ENCODE measurements at places on chromosomes 2 and 18. TPM values are rescaled to one million over a fixed set of nuclear protein-coding genes. Genes with fewer than 3 reads are reported as not detected.
A peak's percentile ranks its signal among the peaks of the same experiment; 100 is the strongest.

Gene KIF1A
- total RNA-seq: 1.4 TPM

Gene ATP6V1B1
- 0.33 TPM for total RNA-seq

Gene SH3YL1
- total RNA-seq: 3.4 TPM

Gene TRMT61B
- total RNA-seq: 5.3 TPM

Gene SH3RF3
- total RNA-seq: 0.45 TPM

Gene ANKRD30B
- total RNA-seq: 0.33 TPM

Gene LYG2
- not detected for total RNA-seq

Gene SH2D6
- total RNA-seq: not detected

Gene PRSS56
- total RNA-seq: not detected

Gene FAM228A
- total RNA-seq: not detected

Gene ACAA2
- total RNA-seq: 104 TPM

Gene CCDC150
- 1.4 TPM for total RNA-seq

Gene ACTG2
- total RNA-seq: not detected

Gene SPATA3
- not detected for total RNA-seq

Gene CAPN14
- total RNA-seq: not detected

Gene RAPH1
- total RNA-seq: 3.6 TPM

GRCh38 chr18:58263055-58263957 is 219.3 kb downstream of the NEDD4L start:
- no peak for DNase-seq

GRCh38 chr2:160371251-160372009 is 122.2 kb downstream of the RBMS1 start:
- DNase-seq: no peak

DNA sequence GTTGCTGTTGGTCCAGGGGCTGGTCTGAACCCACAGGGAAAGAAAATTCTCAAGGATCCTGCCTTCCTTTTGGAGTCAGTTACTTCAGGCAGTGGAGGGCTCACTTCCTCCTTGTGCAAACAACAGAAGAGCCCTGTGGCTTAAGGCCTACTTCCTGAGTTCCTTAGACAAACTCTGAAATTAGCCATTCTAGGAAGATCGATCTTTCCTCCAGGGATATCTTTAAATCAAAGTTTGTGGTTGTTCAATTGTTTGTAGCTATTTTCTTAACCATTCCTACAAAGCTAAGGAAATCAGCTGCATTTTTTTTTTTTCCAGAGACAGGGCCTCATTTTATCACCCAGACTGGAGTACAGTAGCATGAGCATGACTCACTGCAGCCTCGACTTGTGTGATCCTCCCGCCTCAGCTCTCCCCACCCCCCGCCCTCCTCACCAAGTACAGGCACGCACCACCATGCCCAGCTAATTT is 156.0 kb downstream of the TANC1 start:
- peak; percentile 88 for DNase-seq

- no peak for DNase-seq
These were observed 30.6 kb upstream of the DYSF start for GRCh38 chr2:71422786-71423185.

- DNase-seq: no peak
These were observed 205.1 kb upstream of the EPAS1 start for GRCh38 chr2:46091961-46092667.

GRCh38 chr2:42618972-42619371 is 50.5 kb downstream of the MTA3 start:
- no peak for DNase-seq

DNA sequence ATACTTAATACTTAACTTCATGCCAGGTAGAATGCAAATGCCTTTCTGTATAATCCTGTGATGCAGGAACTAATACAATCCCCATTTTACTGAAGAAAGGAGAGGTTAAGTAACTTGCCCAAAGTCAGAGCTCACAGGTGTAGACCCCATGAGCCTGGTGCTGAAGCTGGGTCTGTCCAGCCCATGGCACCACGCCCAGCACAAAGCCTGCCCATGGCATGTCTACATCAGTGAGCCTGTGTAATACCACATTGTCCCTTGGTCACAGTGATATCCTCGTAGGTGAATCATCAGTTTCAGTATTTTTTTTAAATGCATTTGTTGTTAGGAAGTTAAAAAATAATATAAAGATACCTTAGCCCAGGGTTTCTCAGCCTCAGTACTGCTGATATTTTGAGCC is 69.9 kb upstream of the MCFD2 start:
- DNase-seq: peak; percentile 35

DNA sequence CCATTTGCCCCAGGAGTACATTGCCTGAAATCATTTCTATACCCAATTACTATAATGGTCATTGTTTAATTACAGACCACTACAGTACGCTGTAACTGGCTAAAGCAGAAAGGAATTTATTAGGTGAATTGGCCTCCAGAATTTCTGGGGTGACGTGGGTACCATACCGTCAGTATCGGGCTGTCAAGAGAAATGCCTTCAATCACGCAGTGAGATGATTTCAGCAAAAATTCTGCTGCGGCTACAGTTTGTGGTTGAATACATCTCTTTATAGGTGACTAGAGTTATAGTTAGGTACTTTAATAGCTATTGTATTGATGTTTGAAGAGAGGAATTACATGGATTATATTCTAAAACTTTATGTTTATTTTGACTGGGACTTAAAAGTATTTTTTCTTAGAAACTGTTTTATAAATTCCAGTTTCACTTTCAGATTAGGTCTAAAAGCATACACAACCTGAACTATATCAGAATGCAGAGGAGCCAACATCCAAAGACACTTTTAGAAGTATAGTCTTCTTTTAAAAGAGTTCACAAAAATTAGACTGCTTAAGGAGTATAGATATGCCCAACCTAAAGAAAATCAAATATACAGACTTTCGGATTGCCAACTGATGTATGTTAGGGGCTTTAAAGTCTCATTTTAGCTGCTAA is 128.4 kb downstream of the TTC27 start:
- DNase-seq: no peak

- DNase-seq: no peak
These were observed 41.4 kb downstream of the STARD6 start for GRCh38 chr18:54316071-54316820.

DNA sequence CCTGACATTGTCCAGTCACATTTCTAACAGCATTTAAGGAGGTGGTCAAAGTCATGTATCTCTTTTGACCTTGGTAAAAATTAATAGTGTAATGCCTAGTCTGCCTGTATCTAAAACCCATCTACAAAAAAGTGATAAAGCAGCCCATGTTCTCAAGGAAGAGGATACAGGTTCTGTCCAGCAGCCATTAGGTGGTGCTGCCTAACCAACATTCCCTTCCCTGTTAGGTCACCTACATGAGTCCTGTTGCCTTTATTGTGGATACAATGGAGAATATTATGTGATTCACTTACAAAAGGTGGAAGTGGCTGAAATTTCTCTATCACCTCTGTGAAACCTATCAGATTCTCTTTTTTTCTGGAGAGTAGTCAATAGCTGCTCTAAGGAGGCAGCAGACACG is 52.5 kb downstream of the AQP4 start:
- peak; percentile 45 for DNase-seq

DNA sequence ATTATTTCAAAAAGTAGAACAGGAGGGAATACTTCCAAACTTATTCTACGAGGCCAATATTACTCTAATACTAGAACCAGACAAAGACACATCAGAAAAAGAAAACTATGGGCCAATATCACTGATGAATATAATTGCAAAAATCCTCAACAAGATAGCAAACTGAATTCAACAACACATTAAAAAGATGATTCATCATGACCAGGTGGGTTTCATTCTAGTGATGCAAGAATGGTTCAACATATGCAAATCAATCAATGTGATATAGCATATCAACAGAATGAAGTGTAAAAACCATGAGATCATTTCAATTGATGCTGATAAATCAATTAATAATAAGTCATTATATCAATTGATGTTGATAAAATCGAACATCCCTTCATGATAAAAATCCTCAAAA is 22.4 kb upstream of the EML6 start:
- DNase-seq: no peak

- DNase-seq: no peak
These were observed 140.8 kb downstream of the AGAP1 start for GRCh38 chr2:235634435-235635158.

- no peak for DNase-seq
These were observed 50.6 kb upstream of the GPC1 start for GRCh38 chr2:240384711-240385450.

GRCh38 chr18:49228187-49228586 is 232.3 kb downstream of the DYM start:
- no peak for DNase-seq

GRCh38 chr2:20172273-20173055 is 52.5 kb downstream of the SDC1 start:
- DNase-seq: no peak

GRCh38 chr2:96072746-96073145 is 38.0 kb upstream of the GPAT2 start:
- DNase-seq: no peak

- no peak for DNase-seq
These were observed 222.8 kb upstream of the PIEZO2 start for GRCh38 chr18:11372163-11372562.

- DNase-seq: no peak
These were observed 1.7 kb upstream of the MGAT5 start for GRCh38 chr2:134252092-134252750.

DNA sequence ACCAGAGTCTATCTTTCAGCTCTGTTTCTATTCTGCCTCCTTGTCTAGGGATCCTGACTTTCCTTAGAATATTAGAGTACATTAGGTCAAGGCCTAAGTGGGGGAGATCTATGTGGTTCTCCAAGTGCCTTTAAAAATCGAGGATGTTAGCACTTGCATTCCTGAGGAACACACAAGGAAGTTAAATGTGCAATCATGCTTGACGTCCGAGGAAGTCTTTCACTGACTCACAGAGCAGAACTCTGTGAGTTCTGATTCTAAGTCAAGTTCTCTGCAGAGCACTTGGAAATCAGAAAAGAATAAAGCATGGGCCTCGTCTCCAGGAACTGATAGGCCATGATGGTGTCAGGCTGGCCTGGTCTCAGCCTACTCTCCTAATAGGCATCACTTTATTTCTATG is 17.2 kb downstream of the FHOD3 start:
- DNase-seq: peak; percentile 72

- DNase-seq: no peak
These were observed 36.9 kb downstream of the NAPG start for GRCh38 chr18:10562773-10563160.

- DNase-seq: no peak
These were observed 175.1 kb downstream of the ACKR3 start for GRCh38 chr2:236744716-236745115.

DNA sequence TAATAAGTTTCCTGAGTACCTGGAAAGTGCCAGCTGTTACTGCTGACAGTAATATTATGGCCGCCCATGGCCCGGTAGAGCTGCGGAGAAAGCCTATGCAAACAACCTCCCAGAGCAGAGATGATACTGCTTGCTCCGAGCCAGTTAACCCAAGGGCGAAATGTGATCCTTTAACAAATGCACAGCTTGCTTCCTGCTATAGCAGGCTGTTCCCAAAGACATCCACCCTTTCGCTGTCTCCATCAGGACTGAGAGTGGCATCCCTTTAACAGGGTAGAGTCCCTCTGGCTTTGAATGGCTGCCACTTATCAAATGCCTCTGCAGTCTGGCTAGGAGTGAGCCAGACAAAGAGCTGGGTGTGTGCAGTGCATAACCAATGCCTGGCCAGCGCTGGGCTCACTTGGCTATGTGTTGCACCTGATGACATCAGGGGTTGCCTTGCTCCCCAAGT is 69.7 kb upstream of the DAPL1 start:
- no peak for DNase-seq

DNA sequence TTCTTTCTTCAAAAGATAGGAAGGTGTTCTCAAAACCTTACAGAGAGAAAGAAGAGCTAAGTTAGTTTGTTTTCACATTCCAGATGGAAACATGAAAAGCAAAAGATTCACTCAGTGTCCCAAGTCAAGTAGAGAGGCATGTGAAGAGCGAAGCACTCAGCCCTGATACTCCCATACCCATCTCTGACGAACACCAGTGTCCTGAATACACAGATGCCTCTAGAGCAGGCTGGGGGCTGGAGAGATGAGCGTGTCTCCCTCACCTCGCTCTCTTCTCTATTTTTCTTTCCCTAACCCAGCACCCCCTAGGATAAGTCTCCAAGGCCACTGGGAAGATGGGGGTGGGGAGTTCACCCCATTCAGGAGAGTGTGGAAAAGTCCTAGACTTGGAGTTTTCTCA is 227.8 kb downstream of the TMEM163 start:
- no peak for DNase-seq

- DNase-seq: no peak
These were observed 93.5 kb downstream of the ZCCHC2 start for GRCh38 chr18:62616331-62616805.

DNA sequence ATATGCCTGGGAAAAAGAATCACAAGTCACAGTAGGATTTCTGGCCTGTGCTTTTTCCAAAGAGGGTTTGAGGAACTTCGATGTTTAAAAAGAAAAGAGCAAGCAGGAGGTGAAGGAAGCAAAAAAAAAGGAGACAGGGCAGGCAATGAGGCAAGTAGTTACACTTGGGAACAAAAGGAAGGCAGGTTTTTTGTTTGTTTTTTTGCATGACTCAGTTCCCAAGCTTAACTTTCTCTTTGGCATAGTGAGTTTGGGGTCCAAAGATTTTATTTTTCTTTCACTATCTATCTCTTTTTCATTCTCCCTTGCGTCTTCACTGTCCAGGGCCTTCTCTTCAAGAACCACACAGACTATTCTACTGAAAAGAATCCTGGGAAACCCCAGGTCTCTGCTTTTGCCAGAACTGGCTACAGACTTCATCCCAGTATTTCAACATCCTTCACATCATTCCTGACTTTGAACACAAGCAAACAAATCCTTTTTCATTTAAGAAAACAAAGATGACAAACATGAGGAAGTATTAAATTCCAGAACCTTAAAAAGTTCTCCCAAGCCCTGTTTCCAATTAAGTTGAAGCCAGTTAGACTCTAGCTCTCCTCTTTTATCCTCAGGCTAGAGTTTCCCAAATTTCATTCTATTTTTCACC is 210.7 kb upstream of the RND3 start:
- no peak for DNase-seq

- no peak for DNase-seq
These were observed 79.2 kb downstream of the KIAA2012 start for GRCh38 chr2:202152104-202152715.

- peak; percentile 4 for DNase-seq
These were observed at the start of gene PRKD3 for GRCh38 chr2:37324786-37325624. TSS of gene PRKD3 (minus strand) at chr2:37324833. CDS start at chr2:37316524, 8,309 bp downstream.

GRCh38 chr2:174510583-174511189 is 23.9 kb upstream of the GPR155 start:
- DNase-seq: no peak

- no peak for DNase-seq
These were observed 139.7 kb upstream of the ITGA4 start for GRCh38 chr2:181317511-181317910.

- no peak for DNase-seq
These were observed 109.0 kb upstream of the KCNJ3 start for GRCh38 chr2:154589514-154589913.

DNA sequence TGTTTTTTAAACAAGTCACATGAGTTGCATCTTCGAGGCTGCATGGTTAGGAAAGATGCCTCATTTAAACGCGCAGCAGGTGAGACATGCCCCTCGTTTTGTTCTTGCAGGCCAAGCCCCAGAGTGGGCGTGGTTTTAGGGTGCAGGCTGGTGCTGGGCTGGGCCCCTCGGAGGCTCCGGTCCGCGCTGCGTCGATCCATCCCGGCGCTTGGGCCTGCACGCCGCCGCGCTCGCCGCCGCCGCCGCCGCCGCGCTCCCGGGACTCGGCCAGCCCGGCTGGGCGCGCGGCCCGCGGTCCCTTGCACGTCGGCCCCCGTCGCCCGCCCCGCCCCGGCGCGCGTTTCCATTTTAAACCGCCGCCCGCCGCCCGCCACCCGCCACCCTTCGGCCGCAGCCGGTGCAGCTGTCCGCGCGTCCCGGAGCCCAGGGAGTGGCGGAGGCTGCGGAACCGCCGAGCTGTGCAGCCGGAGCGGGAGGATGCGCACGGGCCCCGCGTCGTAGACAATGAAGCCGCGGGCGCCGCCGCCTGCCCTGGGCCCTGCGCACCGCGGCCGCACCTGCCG is 175.5 kb downstream of the AGAP1 start:
- peak; percentile 55 for DNase-seq
